ENCODE measurements at places on chromosomes 12 and 14.

- no peak for DNase-seq
Observed at GRCh38 chr12:21453312-21453852, 15.9 kb downstream of the PYROXD1 start.

GRCh38 chr14:77582511-77582910, 33.9 kb downstream of the SPTLC2 start:
- no peak for DNase-seq

- no peak for DNase-seq
Observed at GRCh38 chr12:42611571-42612230, 22.2 kb upstream of the PRICKLE1 start.

DNA sequence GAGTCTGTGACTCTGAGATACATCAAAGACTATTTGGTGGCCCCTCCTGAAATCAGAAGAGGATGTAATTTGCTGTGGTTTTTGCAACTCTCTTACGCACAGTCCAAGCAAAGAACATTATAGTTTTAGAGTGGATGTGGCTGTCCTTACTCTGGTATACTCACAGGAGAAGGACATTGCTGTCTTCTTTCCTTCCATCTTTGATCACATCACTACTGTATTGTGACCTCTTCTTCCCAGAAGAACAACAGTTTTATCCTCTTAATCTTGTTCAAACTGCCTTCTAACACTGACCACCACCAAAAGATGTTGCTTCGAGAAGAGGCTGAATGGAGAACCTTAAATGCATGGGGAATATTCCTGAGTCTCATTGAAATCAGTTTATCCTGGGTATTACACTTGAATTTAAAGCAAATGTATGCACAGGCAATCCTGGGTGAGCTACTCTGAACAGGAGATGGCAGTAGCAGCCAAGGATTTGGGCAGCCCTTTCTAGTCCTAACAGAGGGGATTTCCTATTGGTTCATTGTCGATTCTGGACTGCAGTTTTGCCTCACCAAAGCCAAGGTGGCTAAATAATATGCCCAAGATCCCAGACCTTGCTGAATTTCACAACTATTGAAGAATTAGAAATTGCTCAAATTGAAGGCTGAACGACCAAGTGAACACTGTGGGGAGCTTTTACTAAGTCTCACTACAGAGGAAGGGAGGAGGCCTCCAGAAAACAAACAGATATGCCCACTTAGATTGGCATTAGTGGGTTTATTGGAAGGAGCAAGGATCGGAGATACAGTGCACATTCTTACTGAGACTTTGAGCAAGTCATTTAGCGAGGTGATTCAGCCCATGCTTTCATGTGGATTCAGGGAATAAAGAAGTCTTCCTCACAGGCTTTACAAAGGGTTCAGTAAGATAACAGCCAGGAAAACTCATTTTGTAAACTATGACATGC, 282.8 kb downstream of the PAWR start:
- DNase-seq = no peak

GRCh38 chr14:29895591-29896083, 32.0 kb downstream of the PRKD1 start:
- no peak for DNase-seq
